ENCODE measurements at places on chromosomes 3 and 15.
A peak's percentile ranks its signal among the peaks of the same experiment; 100 is the strongest.

GRCh38 chr3:156341332-156341731 is 213.6 kb downstream of the SSR3 start:
- DNase-seq = no peak

DNA sequence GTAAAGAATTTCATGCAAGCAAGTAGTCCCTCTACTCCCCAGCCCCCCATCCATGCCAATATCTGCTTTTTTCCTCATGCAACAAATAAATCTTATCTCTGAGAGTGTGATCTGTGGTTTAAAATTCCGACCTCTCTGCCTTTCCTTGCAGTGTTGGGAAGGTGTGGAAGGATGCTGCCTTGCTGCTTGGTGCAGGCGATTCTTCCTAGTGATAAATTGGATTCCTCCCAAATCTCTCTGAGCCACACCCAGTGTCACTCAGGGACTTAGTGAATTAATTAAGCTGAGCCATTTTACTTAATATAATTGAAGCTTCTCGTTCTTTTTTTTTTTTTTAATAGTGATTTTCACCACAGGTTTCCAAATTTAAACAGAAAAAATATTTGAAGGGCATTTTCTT is 3.4 kb downstream of the GAP43 start:
- no peak for DNase-seq

- no peak for DNase-seq
Measured at GRCh38 chr3:179016979-179017670, 54.5 kb downstream of the ZMAT3 start.

- DNase-seq = no peak
Measured at GRCh38 chr3:17176757-17177156, 292.0 kb downstream of the PLCL2 start.

- DNase-seq = no peak
Measured at GRCh38 chr3:141722081-141722480, 16.0 kb upstream of the RNF7 start.

GRCh38 chr15:36590838-36591237 is 11.4 kb downstream of the CDIN1 start:
- DNase-seq = no peak

DNA sequence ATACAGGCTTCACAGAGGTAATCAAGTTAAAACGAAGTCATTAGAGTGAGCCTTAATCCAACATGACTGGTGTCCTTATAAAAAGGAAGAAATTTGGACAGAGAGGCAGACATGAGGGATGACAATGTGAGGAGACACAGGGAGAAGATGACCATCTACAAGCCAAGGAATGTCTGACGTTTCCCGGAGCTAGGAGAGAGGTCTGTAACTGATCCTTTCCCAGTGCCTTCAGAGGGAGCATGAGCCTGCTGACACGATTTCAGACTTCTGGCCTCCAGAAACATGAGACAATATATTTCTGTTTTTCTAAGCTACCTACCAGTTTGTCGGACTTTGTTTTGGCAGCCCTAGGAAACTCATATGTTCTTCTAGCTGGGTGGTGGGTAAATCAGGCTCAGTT is 15.1 kb downstream of the TM4SF1 start:
- DNase-seq = no peak

DNA sequence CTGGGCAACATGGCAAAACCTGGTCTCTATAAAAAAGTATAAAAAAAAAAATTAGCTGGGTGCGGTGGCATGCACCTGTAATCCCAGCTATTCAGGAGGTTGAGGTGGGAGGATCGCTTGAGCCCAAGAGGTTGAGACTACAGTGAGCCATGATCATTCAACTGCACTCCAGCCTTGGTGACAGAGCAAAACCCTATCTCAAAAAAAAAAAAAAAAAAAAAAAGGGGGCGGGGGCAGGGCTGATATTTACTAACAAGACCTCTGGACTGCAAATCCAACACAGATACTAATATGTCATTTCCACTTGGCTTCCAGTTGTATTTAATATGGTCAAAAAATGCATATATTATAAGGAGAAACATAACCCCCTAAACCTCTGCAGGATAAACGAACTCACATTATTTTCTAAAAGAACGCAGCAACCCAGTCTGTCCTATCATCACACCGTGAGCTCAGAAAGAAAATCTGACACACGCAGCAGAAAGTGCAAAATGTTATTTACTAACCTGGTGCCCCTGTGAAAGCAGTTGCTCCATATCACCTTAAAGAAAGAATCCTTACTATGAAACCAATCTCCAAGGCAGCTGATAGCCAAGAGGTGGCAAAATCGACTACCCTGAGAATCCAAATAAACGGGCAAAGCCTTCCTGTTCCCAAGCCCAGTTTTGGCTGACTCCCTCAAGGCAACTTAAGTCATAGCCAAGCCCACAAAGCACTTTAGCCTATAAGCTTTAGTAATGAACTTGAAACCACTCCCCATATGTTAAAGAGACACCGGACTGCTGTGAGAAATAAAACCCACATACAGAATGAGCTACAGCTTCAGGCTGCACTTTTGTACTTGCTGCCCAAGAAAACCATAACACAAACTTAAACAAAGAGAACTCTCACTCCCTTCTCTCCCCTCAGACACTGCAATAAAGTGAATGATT is 39.3 kb downstream of the PLD1 start:
- DNase-seq = no peak

GRCh38 chr3:172129850-172130716 is 90.7 kb downstream of the FNDC3B start:
- no peak for DNase-seq

DNA sequence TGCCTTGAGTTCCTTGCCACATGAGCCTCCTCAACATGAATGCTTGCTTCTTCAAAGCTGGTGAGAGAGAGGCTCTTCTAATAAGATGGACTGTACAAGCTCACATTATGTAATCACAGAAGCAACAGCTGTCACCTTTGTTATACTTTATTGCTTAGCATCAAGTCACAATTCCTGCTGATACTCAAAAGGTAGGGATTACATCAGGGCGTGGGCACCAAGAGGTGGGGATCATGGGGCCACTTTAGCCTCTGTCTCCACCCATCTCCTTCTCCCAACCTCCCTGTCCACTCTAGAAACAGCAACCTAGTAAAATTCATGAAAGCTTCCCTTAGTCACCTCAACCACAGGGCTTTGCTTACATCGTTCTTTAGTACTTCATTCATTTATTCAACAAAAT is 95.9 kb downstream of the FAM43A start:
- no peak for DNase-seq

DNA sequence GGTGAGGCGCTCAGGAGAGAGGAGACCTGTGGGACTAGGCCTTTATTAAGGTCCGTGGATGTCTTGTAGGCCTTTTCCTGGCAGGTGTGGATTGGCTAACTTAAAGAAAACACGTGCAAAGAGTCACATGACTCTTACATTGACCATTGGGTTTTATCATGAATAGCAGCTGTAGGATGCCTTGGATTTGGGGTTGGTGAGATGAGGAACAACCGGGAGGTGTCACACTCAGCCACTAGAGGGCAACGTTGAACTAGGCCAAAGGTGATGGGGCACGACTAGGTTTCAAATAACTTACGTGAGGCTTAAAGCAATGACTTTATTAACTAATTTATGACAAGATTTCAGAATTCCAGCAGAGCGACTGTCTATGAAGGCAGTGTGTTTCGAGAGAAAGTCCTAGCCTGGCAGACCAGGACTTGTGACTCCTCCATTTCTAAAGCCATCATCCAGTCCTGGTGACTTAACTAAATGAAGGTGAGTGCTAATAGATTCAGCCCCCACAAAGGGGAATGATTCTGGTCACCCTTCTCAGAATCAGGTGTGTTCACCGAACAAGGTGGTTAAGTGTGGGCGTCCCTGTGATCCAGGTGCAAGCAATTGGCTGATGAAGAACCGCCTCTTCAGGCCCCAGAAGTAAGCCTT is 345.6 kb downstream of the MCTP2 start:
- DNase-seq = no peak

DNA sequence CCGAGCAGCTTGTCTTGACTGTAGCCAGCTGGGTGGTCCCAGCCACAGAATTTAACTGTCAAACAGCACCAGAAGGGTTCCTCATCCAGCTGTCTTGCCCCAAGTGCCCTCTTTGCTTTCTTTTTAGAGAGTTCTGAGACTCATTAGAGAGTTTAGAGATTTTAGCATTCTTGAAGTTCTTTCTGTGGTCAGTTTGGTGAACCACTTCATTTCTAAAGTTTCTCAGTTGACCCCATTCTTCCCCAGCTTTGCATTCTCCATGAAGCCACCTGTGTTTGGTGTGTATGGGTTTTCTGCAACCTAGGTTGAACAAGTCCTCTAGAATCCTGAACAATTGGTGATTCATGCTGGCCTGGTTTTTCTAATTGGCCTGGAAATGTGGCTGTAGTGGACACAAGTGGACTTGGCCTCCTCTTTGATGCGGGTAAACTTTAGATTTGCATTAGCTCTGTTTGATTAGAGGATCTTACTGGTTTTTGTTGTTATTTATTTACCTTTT is 33.7 kb downstream of the FLNB start:
- DNase-seq = no peak

DNA sequence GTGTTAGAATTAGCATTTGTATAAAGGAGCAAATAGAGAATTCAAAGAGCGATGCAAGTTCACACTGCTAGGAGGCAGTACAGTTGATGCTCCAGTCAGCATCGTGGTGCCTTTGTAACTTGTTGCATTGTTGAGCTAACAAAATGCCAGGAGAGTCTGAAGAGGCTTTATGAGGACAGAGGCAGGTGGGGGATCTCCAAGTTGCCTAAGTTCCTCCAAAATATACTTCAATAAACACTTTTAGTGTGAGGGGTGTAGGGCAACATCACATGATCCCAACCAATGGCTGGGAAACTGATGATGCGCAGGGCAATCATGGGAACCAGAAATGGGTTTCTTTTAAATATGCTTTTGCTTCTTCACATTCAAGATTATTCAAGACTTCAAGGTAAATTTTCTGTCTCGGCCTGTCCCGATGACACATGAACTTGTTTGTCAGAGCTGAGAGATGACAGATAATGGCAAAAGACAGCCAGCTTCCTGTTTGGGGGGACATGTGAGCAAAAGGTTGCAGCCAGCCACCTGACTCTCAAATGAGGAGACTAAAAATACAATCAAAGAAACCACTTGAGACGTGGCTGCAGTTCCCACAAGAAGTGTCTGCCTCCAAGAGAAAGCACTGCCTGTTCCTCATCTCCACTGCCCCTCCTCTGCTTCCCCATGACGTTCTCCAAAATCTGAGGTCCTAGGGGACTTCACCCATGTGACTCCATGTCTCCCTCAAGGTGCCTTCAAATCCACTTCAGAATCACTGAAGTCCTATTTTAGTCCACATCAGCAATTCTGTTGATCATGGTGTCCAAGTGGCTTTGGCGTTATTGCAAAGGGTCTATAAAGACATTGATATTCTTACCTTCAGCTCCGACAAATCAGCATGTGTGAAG is 39.3 kb downstream of the KLHL6 start:
- DNase-seq = no peak

DNA sequence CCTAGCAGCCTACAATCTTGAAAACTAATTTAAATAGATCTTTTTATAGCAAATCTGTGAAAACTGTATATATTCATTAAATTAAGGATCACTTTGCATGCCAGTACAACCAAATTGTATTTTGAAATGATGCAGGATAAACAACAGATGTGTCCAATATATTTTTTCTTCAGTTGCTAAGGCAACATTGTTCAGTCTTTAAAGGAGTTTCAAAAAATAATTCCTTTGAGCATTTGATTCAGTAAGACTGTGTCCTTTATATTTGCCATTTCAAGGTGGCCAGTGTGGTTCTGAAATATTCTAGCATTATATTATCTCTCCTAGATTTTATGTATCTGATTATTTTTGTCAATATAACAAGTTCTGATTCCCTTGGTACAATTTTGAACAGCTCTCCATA is 254.7 kb downstream of the PLOD2 start:
- DNase-seq = no peak

- DNase-seq = no peak
Measured at GRCh38 chr3:174973465-174973864, 114.3 kb downstream of the NAALADL2 start.

DNA sequence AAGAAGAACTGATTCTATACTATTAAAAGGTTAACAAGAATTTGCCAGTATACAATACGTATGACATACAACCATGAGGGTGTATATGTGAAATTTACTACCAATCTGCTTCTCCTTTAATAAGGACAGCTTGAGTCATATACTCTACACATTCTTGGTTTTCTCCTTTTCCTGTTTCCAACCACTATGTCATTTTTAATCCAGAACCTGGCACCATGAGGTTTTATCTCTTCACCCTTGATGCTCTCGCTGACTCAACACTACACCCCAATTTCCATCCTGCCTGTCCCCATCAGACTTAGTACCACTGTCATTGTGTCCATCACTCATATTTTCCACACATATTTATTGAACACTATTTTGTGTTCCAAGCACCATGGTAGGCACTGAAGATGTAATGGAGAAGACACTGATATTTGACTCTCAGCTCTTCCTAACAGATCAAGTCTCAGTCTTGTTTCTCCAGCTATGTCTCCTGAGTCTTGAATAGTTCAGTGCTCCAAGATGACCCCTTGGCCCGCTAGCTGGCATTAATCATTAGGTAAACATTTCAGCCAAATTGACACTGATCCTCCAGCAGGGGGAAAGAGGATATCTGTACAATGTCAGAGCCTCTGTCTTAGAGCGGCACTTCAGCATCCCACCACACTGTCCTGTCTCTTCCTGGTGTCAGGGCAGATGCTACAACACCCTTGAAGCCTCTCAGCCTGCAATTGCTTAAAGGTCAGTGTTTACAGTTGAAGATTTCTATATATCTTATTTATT is 11.2 kb upstream of the COL8A1 start:
- no peak for DNase-seq

DNA sequence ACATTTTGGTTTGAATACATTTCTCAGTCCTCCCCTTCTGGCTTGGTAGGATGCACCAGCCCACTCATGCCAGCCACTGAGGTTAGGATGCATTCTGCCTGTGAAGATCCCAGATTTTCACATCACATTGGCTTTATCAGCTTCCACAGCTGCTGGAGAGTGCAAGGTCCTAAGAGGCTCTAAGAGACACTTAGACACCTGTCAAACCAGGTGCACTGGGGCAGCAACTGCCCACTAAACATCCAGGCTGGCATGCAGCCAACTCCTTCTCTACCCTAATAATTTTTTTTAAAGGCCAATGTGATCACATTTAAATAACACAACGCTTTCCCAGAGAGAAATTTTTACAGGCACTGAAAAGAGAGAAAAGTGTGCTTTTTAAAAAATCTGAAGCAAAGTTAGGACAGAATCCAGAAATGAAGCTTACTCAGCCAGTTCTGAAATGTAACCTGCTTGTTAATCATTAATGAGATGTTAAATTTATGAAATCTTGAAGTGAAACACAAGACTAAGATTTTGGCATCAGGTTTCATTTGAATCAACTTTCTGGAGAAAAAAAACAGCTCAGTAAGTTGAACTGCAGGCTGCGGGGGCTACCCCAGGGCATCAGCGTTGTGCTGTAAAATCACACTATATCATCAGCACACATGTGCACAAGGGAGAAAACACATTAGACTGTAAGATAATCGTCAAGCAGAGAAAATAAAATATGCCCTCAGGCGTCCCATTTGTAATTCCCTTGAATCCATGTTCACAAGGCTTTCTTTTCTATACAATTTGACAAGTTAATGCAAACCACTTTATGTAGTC is 312.9 kb downstream of the ZBBX start:
- peak; percentile 71 for DNase-seq

DNA sequence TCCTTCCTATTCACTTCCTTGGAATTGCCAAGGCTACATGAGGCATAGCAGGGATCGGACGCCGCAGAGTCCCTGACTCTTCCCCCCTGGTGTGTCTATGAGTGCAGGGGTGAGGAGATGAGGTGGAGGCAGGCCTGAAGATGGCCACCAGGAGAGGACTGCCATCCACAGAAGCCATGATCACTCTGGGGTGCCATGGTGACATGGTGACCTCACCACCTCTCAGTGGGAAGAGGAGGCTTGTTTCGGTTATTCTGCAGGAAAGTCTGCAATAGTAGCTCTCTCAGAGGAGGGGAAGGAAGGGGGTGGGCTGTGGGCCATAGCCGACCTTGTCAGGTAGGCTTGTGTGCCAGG is 57.0 kb upstream of the LIMD1 start:
- no peak for DNase-seq
